ENCODE measurements at places on chromosomes 3 and 15.

- peak; percentile 54 for DNase-seq
Observed at GRCh38 chr3:50572158-50572557, 2.8 kb downstream of the HEMK1 start.

DNA sequence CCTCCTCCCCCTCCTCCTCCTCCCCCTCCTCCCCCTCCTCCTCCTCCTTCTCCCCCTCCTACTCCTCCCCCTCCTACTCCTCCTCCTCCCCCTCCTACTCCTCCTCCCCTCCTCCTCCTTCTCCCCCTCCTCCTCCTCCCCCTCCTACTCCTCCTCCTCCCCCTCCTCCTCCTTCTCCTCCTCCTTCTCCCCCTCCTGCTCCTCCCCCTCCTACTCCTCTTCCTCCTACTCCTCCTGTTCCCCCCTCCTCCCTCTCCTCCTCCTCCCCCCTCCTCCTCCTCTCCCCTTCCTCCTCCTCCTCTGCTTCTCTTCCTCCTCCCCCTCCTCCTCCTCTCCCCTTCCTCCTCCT, 17.1 kb upstream of the EPHB3 start:
- DNase-seq, result no peak

DNA sequence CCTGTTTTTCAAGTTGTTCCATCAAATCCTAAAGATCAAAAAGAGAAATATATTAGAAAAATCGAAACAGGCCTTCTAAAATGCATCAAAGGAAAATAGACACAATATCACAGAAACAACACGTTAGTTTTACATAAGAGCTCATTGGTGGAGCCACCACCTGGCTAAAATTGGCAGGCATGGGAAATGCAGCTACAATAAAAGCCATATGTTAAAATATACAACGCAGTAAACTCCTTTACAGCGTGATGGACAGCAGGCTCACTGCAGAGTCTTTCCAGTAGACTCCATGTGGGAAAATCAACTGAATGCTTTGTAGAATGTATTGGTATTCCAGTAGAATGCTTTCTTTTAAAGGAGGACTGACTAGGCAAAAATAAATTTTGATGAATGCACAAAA, 40.9 kb upstream of the MYO5C start:
- no peak for DNase-seq

DNA sequence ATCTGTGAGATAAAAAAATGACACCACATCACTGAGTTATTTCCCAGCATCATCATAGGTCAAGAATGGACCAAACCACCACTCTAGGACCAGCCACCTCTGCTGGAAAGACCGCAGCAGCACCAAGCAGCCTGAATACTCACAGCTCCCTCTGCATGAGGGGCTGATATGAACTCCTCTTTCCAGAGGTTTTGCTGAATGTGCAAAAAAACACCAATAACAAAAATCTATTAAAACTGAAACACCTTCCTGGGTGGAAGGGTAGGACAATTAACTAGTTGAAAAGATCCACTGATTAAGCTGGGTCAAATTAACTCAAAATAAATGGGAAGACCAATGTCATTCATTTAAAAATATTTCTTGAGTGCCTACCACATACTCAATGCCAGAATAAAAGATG, 28.9 kb upstream of the KCNMB3 start:
- no peak for DNase-seq

DNA sequence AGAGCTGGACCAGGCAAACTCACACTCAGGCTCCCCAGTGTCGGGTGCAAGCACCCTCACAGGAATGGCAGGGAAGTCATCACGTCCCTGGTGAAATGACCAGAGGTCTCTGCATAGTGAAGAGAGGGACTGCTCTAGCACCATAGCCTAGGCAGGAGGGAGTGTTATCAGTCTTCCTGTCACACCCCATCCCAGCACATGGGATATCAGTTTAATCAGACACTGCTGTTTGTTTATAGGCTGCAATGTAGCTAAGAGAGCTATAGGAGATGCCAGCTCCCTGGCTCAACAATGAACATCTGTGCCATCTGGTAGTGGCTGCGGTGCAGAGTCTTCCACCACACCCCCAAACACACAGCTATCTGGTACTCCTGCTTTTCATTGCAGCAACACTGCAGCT, 776.6 kb downstream of the ZNF385D start:
- DNase-seq, result no peak

DNA sequence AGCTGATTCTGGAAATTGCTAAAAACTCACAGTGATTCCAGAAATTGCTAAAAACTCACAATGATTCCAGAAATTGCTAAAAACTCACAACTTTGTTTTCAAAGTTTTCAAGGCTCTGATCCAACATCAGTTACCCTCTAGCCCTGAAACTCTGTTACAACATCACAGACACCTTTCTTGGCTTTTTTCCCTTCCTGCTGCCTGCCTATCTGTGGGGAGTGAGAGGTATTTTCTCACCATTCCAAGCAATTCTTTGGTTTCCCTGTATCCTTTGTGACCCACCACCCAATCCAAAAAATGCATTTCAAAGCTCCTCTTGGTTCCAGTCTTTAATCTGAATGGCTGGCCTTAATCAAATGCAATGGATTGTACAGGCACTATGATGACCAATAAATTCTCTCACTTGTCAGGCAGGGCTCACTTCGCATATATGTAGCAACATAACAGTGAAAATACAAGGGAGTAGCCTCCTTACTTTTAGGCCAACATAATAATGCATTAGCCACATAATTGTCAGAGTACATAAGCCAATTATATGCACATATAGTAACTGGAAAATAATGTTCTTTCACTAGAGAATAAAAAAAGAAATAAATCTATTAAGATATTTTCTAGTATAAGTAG, 1139.0 kb downstream of the ROBO2 start:
- no peak for DNase-seq

- no peak for DNase-seq
Observed at GRCh38 chr15:61017627-61018026, 211.5 kb downstream of the RORA start.

DNA sequence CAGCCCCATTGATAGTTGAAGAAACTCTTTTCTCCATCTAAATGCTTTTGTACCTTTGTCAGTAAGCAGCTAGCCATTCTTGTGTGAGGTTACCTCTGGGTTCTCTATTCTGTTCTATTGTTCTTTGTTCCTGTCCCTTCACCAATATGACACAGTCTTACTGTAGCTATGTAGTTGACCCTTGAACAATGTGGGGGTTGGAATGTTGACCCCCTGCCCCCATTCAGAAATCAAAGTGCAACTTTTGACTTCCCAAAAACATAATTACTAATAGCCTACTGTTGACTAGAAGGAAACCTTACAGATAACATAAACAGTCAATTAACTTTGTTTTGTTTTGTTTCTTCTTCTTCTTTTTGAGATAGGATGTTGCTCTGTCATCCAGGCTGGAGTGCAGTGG, 18.7 kb downstream of the KLHL18 start:
- DNase-seq, result no peak

GRCh38 chr15:78083687-78084448, 6.4 kb upstream of the TBC1D2B start:
- no peak for DNase-seq

DNA sequence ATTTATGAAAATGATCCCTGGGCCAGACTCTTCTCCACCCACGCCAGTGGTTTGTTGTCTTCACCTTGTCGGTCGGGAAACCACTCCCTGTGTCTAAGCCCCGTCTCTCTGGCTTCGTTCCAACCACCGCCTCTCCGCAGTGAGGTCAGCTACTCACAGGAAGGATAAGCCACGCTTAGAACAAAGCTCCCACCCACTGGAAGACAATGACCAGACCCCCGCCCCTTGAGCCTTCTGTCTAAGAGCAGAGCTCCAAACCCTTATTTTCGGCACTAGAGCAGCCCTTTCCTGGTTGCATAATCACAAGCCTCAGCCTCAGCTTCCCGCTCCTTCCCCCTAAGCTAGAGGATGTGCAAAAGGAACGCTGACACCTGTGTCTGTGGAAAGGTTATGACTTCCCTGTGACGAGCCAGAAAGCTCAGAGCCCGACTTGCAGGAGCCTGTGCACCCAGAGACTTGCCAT, 114.9 kb upstream of the MEF2A start:
- peak; percentile 34 for DNase-seq

- DNase-seq, result no peak
Observed at GRCh38 chr3:17194116-17194515, 309.4 kb downstream of the PLCL2 start.

GRCh38 chr15:39142500-39142899, 438.4 kb upstream of the THBS1 start:
- no peak for DNase-seq

GRCh38 chr3:35908366-35909232, 269.3 kb downstream of the ARPP21 start:
- DNase-seq, result no peak

Measured in stimulated activated CD4-positive, alpha-beta T cell treated with anti-CD3 and anti-CD28 coated beads, Interleukin-1b, Interleukin-23, amount 100 ng/mL, for 1 hour (primary cell).